ENCODE measurements at places on chromosomes 7 and 10. TPM values are rescaled to one million over a fixed set of nuclear protein-coding genes. Genes with fewer than 3 reads are reported as not detected.

CAMK2B gene
- 3.3 TPM for total RNA-seq

NME8 gene
- total RNA-seq = not detected

LRWD1 gene
- total RNA-seq = 8.5 TPM

GIMAP1 gene
- 2.2 TPM for total RNA-seq

C10orf62 gene
- 4.1 TPM for total RNA-seq

INHBA gene
- total RNA-seq = 1.1 TPM

MYL7 gene
- total RNA-seq = not detected

ARID5B gene
- 3.2 TPM for total RNA-seq

OPN4 gene
- not detected for total RNA-seq

PRKG1 gene
- 1.1 TPM for total RNA-seq

CCSER2 gene
- 20.7 TPM for total RNA-seq

CLRN3 gene
- 9.6 TPM for total RNA-seq

BMPER gene
- total RNA-seq = 13.5 TPM

GDF2 gene
- 15.9 TPM for total RNA-seq

DLX6 gene
- not detected for total RNA-seq

GPR141 gene
- total RNA-seq = 0.60 TPM

SLC26A4 gene
- 0.68 TPM for total RNA-seq

NCAPG2 gene
- total RNA-seq = 4.1 TPM

PON3 gene
- 150 TPM for total RNA-seq

ATRNL1 gene
- 0.81 TPM for total RNA-seq

AQP1 gene
- 11.3 TPM for total RNA-seq

All from right lobe of liver (tissue), 6 donors.